ENCODE measurements at places on chromosomes 5 and 9.

- no peak for DNase-seq
Measured at GRCh38 chr5:69516769-69517168, 24.2 kb downstream of the OCLN start.

DNA sequence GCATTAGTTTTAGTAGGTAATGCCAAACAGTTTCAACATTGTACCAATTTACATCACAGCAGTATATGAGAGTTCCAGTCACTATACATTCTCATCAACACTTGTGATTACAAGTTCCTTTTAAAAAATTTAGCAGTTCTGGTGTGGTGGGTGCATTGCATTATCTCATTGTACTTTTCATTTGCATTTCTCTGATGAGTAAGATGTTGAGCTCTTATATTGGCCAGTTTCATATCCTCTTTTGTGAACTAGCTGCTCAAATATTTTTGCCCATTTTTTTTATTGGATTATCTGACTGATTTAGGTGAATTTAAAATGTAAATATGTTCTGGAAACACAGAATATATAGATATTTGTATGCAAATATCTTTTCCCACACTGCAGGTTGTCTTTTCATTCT, 160.9 kb upstream of the NR3C1 start:
- DNase-seq, result no peak

GRCh38 chr9:105539452-105539851, 18.5 kb upstream of the FKTN start:
- DNase-seq, result no peak

GRCh38 chr9:27848315-27848714, 275.0 kb upstream of the C9orf72 start:
- DNase-seq, result no peak

GRCh38 chr9:133290751-133291302, 15.8 kb upstream of the ABO start:
- no peak for DNase-seq

GRCh38 chr9:35954942-35955546, 2.9 kb downstream of the OR2S2 start:
- peak; percentile 74 for DNase-seq

- no peak for DNase-seq
Measured at GRCh38 chr5:95027775-95028174, 257.1 kb downstream of the MCTP1 start.

DNA sequence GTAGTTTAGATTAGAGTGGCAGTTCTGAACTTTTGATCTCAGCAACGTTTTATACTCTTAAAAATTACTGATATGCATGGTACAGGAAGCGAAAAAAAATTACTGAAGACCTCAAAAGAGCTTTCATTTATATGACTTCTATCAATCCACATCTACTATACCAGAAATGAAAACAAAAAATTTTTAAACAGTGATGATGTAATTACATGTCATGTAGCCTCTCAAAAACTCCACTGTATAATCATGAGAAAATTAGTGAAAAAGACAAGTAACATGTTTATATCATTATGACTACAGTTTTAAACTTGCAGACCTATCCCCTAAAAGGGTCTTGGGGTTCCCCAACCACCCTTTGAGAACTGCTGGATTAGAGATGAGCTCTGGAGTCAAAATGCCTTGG, 9.3 kb downstream of the DNAJC18 start:
- DNase-seq, result no peak

DNA sequence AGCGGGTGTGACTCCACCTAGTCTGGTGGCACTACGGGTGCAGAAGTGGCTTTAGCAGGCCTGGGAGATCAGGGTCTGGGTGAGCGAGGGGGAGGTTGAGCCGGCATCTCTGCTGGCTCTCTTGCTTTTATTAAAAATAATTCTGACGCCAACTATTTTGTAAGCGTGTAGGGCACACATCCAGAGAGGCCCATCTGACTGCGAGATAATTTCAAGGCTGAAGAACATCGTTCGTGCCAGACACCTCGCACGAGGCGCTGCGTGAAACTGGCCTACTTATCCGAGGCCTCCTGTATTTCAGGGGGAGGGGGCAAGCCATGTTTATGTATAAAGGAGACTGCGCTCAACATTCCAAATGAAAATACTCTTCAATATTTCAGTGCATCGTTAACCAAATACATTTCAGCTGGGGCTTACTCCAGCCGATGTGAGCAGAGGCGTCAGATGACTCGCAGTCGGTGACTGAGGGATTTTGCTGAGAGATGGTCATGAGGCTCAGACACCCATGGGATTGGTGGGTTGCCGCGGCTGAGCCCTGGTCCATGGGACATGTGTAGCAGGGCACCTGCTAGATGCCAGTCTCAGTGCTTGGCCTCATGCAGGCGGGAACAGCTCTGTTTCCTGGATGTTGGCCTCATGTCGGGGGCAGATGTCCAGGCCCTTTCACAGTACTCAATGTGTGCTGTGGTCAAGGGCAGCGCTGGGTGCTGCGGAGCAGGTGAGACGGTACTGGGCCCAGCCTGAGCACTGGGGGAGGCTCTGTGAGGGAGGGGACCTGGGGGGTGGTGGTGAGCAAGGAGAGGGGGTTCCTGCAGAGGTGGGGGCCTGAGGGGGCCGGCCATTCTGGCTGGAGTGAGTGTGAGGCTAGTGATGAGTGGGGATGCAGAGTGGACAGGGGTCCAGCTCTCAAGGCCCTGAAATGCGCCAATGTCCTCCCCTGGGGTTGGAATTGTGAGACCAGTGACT, 201.5 kb downstream of the DAB2IP start:
- DNase-seq, result no peak

- DNase-seq, result no peak
Measured at GRCh38 chr5:80760680-80761079, 105.9 kb upstream of the DHFR start.
